ENCODE measurements at places on chromosomes 2 and 18.

DNA sequence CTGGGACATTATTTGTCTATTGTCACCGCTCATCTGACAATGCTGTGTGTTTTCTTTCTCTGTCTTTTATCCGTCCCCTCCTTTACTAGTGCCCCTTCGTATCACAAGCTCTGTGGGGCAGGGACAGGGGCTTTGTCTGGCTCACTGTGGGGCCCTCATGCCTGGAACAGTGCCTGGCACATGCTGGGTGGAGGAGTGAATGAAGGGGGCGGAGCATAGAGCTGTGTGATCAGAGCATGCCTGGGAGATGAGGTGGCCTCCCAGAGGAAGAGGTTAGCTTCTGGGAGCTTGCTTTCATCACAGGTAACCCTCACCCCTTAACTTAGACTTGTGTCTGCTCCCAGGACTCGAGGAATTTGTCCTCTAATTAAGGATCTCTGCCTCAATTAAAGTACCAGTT is 16.4 kb downstream of the MTCL1 start:
- DNase-seq: no peak

GRCh38 chr2:191728750-191729624 is 51.1 kb downstream of the NABP1 start:
- DNase-seq: no peak

DNA sequence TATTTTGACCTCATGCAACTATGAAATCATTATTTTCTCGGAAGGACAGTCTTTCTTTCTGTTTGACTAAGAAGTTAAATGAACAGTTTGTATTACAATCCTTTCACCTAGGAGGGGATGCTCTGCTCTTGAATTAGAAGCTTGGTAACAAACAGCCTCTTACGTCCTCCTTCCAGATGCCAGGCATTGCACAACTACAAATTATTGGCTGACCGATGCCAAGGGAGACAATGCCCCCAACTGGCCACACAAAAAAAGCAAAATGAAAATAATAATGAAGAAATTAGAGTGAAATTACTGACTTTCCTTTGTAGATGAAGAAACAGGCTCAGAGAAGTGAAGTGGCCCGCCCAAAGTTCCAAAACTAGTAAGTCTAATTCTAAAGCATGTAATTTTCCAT is 177.9 kb downstream of the CYRIA start:
- DNase-seq: no peak

GRCh38 chr18:47929681-47930198 is 719 bp downstream of the SMAD2 start:
- no peak for DNase-seq

DNA sequence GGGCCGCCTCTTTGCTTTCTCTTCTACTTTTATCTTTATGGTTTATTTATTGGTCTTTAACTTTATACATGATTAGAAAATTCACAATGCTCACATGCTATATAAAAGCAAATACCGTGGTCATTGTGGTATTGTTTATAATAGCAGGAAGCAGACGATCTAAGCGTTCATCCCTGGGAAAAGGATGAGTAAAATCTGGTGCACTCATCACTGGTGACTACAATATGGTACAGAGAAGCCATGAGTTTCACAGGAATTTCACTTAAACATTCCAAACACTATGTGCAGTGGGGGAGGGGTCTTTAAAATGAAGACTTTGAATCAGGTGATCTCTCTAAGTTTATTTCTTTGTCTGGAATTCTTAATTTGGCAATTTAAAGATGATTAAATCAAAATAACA is 97.9 kb downstream of the SCN3A start:
- DNase-seq: no peak

- DNase-seq: no peak
Observed at GRCh38 chr2:159192371-159192918, 94.1 kb downstream of the WDSUB1 start.

DNA sequence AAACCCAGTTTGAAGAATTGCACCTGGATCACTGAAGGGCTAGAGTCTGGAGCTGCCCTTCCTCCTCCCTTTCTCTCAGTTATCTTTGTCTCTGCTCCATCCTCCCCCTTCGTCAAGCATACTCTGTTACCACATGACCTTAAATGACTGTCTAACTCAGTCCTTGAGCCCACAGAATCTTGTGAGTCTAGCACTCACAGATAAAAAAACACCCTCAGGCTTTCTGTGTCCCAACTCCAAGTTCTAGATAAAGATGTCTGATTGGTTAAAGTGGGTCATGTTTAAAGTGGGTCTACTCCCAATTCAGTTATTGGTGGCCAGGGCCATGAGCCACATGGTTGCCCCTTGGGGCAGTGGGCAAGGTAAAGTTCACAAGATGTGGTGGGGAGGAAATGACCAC is 53.5 kb upstream of the CYP1B1 start:
- no peak for DNase-seq

GRCh38 chr18:74546751-74547530 is 12.6 kb downstream of the CNDP1 start:
- DNase-seq: no peak

DNA sequence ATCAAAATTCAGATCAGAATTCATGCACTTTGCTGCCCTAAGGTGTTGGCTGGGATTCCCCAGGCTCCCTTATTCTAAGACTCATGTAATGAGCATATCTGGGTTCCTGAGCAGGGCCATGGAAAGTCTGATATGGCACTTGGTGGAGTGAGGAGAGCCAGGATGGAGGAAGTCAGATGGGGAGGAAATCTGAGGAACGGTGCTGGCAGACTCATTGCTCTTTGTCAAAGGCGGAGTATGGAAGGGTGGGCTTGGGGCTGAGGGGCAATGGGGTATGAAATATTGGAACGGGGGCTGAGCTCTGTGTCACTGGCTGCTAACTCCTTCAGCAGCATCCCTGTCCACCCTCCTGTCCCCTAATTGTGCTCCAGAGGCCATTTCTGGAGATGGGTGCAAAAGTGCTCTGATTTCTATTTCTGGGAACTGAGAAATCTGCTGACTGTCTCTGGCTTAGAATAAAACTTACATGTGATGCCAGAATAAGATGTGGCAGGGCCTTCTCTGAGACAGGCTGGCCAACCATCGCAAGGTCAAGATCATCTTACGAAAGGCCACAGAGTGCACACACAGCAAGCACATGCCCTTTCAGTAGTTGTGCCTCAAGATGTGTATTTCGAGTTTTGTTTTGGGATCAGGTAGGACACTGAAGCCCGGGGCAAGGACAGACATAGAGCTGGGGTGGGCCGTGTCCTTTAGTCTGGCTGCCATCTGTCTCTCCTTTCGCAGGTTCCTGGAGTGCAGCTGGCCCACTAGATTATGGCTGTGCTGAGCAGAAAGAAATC is 480.0 kb upstream of the HS6ST1 start:
- no peak for DNase-seq

GRCh38 chr2:63820969-63821368 is 20.7 kb upstream of the UGP2 start:
- no peak for DNase-seq

DNA sequence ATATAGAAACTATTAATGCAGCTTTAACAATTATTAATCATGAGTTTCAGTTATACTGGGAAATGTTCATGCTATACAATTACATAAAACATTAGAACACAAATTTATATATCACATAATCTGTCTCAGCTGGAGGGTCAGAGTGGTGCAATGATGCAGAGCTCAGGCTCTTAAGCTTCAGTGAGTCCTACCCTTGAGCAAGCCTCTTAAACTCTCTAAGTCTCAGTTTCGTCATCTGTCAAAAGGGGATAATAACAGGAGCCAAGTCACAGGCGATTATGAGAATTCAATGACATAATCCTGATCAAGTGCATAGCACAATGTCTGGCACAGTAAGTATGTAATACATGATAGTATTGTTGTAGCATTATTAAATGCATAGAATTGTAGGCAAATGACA is 46.0 kb downstream of the LAMA1 start:
- DNase-seq: no peak

DNA sequence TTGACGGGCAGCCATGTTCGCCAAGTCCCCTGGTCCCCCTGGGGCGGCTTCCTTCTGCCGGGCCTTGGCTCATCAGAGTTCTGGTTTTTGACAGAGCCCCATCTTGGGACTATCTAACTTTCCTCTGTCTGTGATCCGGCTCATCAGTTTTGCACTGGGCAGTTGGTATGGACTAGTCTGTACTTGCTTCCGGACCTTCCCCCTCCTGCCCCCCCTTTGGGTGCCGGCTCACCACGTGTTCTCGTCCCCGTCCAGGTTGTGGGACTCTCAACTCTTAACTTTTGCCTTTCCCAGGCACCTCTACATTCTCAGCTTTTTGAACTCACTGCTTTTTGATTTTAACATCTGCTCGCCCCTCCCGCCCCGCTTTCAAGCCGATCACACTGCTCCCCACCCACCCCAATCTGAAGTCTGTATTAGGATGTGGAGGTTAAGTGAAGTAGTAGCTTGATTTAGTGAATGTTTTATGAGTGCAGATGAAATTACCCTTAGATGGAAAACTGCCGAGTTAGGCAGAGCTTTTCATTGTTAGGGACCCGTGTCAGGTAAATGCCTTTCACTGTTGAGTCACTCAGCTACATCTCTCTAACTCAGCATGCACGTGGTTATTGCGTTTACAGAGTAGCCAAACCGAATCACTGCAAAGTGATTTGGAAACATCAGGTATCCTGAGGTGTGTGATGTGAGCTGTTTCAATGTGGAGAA is 874 bp downstream of the WDR43 start:
- DNase-seq: no peak

- DNase-seq: no peak
Observed at GRCh38 chr2:20595439-20596192, 55.3 kb downstream of the HS1BP3 start.

DNA sequence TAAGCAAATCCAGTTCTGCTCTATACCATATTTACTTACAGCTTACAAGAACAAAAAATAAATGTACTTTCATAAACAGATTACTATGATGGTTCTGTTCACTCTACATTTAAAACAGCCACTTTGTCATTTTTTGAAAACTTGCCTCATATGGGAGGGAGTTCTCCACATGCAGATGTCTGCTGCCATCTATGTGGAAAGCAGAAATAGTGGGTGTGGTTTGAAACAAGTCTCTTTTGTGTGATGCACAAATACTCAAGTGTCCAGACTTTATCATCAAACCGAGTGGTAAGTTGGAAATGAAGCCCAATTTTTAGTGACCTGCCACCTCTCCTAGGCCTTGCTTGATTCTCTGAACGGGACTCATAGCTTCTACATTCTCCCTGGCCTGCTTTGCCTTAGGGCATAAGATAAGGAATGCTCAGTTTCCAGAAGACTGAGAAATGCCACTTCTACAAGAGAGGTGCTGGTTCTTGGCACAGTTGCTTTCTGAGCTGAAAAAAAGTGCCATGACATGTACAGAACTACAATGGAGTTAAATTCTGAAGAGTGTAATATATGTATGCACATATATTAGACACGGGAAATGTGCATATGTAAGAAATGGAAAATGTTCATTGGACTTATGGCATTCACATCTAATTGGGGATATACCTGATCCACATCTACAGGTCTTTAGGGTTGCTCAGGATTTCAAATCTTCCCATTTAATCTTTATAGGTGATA is 221.0 kb downstream of the SLC8A1 start:
- no peak for DNase-seq

GRCh38 chr2:209761566-209761965 is 10.1 kb upstream of the UNC80 start:
- no peak for DNase-seq

DNA sequence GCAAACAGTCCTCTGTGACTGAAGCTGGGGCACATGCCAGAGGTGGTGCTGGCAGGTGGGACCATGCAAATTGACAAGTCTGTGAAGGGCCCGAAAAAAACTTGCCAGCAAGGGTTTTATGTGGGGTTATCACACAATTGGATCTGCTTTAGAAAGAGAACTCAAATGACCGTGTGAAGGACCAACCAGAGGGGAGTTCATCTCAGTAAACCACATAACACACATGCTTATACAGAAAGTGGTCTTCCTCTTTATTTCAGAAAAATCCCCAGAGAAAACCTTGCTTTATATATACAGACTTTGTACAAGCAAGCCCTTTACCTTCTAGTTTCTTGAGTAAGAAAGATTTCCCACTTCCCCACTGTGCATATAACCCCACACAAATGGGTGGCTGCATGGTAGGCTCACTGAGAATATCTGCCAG is 46.7 kb downstream of the KIDINS220 start:
- DNase-seq: no peak

DNA sequence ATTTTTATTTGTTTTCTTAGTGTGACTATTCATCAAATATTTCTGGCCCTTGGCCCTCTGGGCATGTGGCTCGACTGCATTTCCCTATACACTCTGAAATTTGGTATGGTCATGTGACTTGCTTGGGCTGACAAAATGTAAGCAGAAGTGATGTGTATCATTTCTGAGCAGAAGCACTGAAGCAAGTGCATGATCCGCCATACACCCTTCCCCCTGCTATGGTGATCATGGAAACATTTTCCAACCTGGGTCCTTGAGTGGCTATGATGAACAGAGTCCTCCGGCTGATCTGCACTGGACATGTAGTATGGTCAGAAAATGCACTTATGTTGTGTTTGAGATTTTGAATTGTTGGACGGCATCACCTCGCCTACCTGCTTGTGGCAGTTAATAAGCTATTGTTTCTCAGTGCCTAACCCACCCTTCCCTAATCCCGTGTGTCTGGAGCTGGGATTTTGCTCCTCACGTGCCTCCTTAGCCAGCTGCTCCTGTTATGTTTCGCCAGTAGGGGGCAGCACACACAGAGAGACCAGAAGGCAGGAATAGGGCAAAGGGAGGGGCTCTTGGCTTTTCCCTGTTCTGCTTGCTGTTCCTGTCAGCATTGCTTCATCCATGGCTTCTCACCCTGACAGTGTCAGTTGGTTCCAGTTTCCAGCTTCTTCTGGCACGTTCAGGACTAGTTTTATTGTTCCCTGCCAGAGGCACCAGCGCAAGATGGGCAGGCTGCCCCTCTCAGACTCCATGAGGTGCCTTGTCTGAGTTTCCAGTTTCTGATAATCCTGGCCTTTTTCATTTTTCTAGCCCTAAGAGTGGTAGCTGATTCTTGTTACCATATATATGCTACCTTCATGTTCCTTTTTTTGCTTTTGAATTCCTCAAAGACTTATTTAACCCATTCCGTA is 207.4 kb downstream of the ARL6IP6 start:
- DNase-seq: peak; percentile 43

DNA sequence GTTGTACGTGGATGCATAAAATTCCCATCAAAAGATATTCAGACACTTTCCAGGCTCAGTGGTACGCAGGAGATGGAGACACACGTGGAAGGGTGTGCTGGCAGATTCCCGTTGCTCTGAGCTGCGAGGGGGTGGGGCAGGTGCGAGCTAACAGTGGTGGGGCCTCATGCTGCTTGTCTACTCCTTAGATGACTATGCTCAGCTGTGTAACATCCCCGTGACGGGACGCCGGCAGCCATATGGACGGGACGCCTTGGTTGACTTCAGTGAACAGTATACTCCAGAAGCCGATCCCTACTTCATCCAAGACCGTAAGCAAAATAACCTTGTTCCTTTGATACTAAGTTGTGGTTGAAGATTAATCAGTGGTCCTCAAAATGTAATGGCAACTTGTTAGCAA is 87.5 kb upstream of the RASGRP3 start:
- DNase-seq: no peak

DNA sequence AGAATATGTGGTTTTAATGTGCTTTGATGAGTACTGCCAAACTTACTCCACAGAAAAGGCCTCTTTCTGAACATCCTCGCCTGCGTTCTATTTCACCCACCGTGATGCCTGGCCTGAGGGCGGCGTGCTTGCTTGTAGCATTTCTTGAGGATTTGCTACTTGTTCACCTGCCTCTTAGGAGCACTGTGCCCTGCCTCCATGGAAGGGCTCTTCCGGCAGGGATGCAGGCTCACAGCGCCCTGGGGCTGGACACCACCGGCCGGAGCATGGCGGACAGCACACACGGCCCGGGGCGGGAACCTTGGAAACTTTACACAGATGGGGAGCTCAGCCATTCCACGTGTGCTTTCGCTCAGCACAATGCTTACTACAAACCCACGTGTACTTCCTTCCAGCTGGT is 37.1 kb downstream of the ANO7 start:
- no peak for DNase-seq

GRCh38 chr2:176536439-176537133 is 267.3 kb downstream of the MTX2 start:
- DNase-seq: no peak

Data from NCI-H187 (cell line).